ENCODE measurements at places on chromosomes 2 and 18.

DNA sequence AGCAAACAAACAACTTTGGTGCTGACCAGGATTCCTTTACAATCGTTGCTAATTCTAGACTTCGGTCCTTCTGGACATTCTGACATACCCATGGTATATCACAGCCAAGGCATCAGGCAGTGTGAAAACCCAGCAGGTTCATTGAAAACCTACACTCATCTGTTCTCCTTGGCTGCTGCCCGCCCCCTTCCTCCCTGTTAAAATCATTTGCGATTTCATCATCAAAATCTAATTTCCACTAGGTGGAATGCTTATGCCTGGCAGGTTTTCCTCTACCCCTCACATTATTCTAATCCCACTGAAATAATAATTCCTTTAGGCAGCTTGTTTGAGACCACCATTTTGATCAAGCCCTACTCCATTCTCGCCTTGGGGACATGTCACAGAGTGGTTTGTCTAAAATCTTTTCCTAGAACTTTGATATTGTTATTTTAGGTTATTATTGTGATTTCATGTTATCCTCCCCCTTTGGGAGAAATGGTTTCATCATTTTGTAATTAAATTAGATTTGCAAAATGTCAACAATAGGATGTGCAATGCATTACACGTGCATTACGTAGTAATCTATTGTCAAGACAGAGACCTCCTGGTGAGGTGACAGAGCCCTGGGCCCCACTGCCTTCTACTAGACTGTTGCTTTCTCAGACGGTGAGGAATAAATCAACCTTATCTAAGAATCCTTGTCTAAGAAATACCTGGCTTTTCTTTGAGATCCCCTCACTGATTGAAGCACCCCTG lies 31.0 kb upstream of the ASPRV1 start:
- H3K27ac ChIP-seq, result no peak overlapping the region
- peaks cover 37% of the 10 kb centered on the region for H3K36me3 ChIP-seq
- no peak overlapping the region for H3K4me3 ChIP-seq
- no peaks in the 10 kb centered on the region for H3K27me3 ChIP-seq
- no peak for DNase-seq
- H3K4me1 ChIP-seq, result no peaks in the 10 kb centered on the region

- no peak overlapping the region for H3K27ac ChIP-seq
- no peak overlapping the region for H3K4me3 ChIP-seq
- H3K4me1 ChIP-seq, result no peaks in the 10 kb centered on the region
Measured at GRCh38 chr2:50885948-50886347, 146.0 kb downstream of the NRXN1 start.

- no peak overlapping the region for H3K27ac ChIP-seq
- no peak for DNase-seq
- no peaks in the 10 kb centered on the region for H3K4me1 ChIP-seq
- no peak overlapping the region for H3K4me3 ChIP-seq
- H3K27me3 ChIP-seq, result no peaks in the 10 kb centered on the region
Measured at GRCh38 chr2:160200921-160201320, 849 bp upstream of the ITGB6 start.

DNA sequence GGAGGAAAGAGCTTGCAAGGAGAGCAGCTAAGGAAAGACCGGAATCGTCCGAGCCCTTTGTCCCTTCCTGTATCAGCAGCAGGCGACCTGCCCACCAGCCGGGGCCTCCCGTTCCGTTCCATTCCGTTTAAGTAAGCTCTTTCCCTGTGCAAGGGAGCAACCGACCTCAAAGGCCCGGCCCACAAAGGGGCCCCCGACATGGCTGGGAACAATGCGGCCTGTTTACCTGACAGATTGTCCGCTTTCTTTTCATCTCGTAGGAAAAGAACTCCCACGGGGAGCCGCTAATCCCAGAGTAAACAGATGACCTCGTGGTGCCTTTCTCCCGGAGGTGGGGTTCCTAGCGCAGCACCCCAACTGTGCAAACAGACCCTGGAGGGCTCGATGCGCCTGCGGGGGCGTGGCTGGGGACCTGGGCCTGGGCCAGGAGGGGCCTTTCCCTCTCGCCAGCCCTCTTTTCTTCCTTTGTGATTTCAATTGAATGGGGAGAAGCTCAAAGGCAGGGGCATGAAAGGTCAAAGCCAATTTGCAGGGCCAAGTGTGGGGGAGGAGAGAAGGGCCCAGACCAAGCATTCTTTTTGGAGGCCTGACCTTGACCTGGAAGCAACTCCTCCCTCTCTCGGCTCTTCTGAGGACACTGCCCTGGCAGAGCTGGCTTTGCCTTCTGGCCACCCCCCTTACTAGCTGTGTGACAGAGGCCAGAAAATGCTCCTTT lies 120.2 kb downstream of the INHBB start:
- H3K4me1 ChIP-seq, result peaks cover 13% of the 10 kb centered on the region
- peaks cover 91% of the 10 kb centered on the region for H3K27me3 ChIP-seq
- H3K4me3 ChIP-seq, result no peak overlapping the region
- no peaks in the 10 kb centered on the region for H3K36me3 ChIP-seq
- H3K27ac ChIP-seq, result no peak overlapping the region

DNA sequence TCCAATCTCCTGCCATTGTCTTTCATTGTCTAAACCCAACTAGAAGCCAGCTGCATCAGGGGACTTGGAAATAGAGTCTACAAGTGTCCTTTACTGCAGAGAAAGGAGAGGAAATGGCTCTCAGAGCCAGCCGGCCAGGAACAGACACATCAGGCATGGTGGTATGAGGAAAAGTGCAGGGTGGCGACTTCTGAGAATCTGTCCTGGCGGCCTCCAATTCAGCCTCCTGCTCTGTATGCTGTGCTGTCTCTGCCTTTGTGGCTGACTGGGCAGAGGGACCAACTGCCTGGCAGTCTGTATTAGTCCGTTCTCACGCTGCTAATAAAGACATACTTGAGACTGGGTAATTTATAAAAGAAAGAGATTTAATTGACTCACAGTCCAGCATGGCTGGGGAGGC lies 36.8 kb upstream of the AQP4 start:
- no peaks in the 10 kb centered on the region for H3K4me1 ChIP-seq
- no peak overlapping the region for H3K4me3 ChIP-seq
- no peaks in the 10 kb centered on the region for H3K36me3 ChIP-seq
- no peak overlapping the region for H3K27ac ChIP-seq
- DNase-seq, result no peak

DNA sequence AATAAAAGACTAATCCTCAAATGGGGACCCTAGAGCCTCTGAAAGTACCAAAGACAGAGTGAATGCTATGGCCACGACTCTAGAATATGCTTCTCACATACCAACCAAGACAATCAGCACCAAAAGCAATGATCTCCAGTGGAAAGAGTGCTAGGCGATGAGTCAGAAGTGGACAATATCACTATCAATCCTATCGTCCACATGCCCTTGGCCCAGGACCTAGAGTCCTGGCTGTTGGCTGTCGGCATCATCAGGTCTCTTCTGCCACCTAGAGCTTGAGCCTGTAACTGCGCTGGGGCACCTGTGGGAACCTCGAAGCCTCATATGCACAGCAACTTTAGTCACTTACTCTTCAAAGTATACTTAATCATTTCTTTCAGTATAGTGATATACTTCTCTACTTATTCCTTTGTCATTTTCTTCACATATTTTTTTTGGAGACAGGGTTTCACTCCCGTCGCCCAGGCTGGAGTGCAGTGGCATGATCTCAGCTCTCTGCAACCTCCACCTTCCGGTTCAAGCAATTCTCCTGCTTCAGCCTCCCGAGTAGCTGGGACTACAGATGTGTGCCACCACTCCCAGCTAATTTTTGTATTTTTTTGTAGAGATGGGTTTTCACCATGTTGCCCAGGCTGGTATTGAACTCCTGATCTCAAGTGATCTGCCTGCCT lies 29.7 kb downstream of the NOL10 start:
- DNase-seq, result peak; percentile 35
- H3K27me3 ChIP-seq, result no peaks in the 10 kb centered on the region
- no peak overlapping the region for H3K4me3 ChIP-seq
- H3K4me1 ChIP-seq, result no peaks in the 10 kb centered on the region
- H3K27ac ChIP-seq, result no peak overlapping the region

GRCh38 chr2:241010531-241011295 lies 12.3 kb downstream of the SNED1 start:
- peaks cover 8% of the 10 kb centered on the region for H3K4me1 ChIP-seq
- no peak overlapping the region for H3K27ac ChIP-seq
- no peaks in the 10 kb centered on the region for H3K36me3 ChIP-seq

DNA sequence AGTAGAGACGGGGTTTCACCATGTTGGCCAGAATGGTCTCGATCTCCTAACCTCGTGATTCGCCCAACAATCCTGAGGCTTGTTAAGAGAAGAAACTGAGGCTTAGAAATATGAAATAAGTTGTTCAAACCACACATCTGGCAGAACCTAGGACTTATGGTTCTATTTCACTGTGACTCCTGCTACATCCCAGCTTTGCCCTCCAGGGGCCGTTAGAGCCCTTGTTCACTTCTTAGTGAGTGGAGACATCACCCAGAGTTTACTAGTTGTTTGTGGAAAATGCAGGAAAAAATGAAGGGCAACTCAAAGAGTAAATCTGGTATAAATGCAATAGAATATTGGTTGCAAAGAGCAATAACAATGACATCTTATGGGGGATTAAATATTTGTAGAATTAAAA lies 43.9 kb downstream of the MARCHF4 start:
- no peaks in the 10 kb centered on the region for H3K27me3 ChIP-seq
- DNase-seq, result no peak
- H3K4me3 ChIP-seq, result no peak overlapping the region
- H3K4me1 ChIP-seq, result no peaks in the 10 kb centered on the region

DNA sequence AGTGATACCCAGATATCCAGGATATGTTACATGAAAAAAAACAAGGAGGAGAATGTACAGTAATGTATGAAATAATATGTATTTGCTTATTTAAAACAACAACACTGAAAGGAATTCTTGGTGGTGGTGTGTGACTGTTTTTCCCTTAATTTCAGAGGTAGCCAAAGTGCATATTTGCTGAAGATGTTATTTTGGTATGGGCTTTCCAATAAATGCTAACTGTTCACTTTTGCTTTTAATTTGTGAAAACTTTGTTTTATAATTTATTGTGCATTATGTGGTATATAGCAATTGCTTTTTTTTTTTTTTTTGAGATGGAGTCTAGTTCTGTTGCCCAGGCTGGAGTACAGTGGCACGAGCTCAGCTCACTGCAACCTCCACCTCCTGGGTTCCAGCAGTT lies 7.6 kb downstream of the CCNYL1 start:
- H3K4me1 ChIP-seq, result no peaks in the 10 kb centered on the region
- no peak overlapping the region for H3K4me3 ChIP-seq
- peaks cover 12% of the 10 kb centered on the region for H3K36me3 ChIP-seq
- no peak for DNase-seq
- no peak overlapping the region for H3K27ac ChIP-seq

DNA sequence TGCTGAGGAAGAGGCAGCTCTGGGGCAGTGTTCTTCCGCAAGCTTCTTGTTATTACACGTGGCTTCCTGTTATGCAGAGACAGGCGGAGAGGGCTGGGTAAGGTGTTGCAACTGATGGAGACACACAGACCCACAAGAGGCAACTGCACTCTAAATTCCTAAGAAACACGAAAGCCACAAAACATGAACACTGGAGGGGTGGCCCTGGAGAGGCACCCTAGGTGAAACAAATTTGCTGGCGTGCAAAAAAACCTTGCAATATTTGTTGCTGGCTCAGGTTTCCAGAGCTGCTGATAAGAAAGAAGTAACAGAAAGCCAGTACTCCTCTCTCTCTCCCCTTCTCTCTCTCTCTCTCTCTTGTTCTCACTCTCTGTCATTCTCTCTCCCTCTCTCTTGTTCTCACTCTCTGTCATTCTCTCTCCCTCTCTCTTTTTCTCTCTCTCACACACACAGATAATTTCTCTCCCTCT lies 31.8 kb downstream of the ARHGAP25 start:
- DNase-seq, result no peak
- no peaks in the 10 kb centered on the region for H3K36me3 ChIP-seq
- H3K27ac ChIP-seq, result no peak overlapping the region
- no peaks in the 10 kb centered on the region for H3K4me1 ChIP-seq
- H3K27me3 ChIP-seq, result no peaks in the 10 kb centered on the region

- DNase-seq, result no peak
- H3K27me3 ChIP-seq, result no peaks in the 10 kb centered on the region
- no peaks in the 10 kb centered on the region for H3K36me3 ChIP-seq
- H3K4me3 ChIP-seq, result no peak overlapping the region
- no peak overlapping the region for H3K27ac ChIP-seq
Measured at GRCh38 chr2:16775899-16776231, 110.2 kb upstream of the CYRIA start.

- no peaks in the 10 kb centered on the region for H3K36me3 ChIP-seq
- H3K27ac ChIP-seq, result no peak overlapping the region
- no peaks in the 10 kb centered on the region for H3K27me3 ChIP-seq
- DNase-seq, result no peak
- H3K4me1 ChIP-seq, result no peaks in the 10 kb centered on the region
Measured at GRCh38 chr2:228369400-228370031, 188.0 kb upstream of the SPHKAP start.

- peaks cover 29% of the 10 kb centered on the region for H3K4me1 ChIP-seq
- H3K4me3 ChIP-seq, result peak overlapping the region; percentile 0
- DNase-seq, result peak; percentile 29
- H3K27me3 ChIP-seq, result no peaks in the 10 kb centered on the region
- peak overlapping the region; percentile 42 for H3K27ac ChIP-seq
Measured at GRCh38 chr2:235088496-235088921, 136.7 kb downstream of the SH3BP4 start.

- H3K4me3 ChIP-seq, result peak overlapping the region; percentile 43
- no peak overlapping the region for H3K27ac ChIP-seq
- no peaks in the 10 kb centered on the region for H3K27me3 ChIP-seq
- no peak for DNase-seq
- no peaks in the 10 kb centered on the region for H3K4me1 ChIP-seq
Measured at GRCh38 chr2:1020206-1020605, 69.6 kb downstream of the SNTG2 start.

- peaks cover 30% of the 10 kb centered on the region for H3K27me3 ChIP-seq
- H3K4me3 ChIP-seq, result no peak overlapping the region
- no peaks in the 10 kb centered on the region for H3K4me1 ChIP-seq
- no peaks in the 10 kb centered on the region for H3K36me3 ChIP-seq
- no peak overlapping the region for H3K27ac ChIP-seq
Measured at GRCh38 chr2:100629309-100629708, 66.5 kb downstream of the PDCL3 start.

DNA sequence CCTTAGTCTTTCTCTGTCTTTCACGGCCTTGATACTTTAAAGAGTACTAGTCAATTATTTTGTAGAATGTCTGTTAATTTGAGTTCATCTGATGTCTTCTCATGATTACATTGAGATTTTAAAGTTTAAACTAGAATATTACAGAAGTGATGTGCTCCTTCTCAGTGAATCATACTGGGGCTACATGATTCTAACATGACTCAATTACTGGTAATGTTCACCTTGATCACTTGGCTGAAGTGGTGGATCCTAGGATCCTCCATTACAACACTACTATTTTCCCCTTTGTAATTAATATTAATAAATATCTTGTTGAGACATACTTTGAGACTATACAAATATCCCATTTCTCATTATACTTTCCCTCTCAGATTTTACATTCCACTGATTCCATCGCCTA lies 148.5 kb downstream of the CAMKMT start:
- H3K4me3 ChIP-seq, result no peak overlapping the region
- no peak for DNase-seq
- no peaks in the 10 kb centered on the region for H3K4me1 ChIP-seq
